ENCODE measurements at places on chromosomes 5 and 9. TPM values are rescaled to one million over a fixed set of nuclear protein-coding genes. Genes with fewer than 3 reads are reported as not detected.

DNA sequence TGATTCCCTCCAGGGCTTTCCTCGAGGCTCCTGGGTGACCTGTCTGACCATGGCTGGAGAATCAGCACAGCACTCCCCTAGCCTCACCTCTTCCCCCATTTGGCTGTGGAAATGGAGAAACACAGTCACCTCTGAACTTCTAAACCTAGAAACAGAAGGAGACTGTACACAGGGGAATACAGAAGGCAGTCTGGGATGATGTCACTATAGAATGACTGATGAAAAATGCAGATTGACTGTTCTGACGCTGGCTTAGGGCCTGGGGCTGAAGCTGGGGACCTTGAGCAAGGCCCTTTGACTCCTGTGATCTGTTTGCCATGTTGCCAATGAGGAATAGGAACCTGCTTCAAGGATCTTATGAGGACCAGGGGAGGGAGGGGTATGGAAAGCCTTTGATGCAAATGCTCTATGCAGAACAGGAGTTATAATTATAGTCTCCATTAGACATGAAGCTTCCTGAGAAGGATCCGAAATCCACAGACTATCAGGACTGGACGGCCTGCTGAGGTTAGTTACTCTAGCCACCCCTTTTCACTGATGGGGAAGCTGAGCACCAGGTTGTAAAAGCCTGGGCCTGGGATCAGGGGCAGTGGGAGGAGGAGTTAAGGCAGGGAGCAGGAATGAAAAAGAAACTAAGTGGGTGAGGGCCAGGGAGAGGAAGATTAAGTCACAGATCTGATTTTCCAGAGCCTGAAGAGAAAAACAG is 24.4 kb upstream of the ANXA6 start:
- DNase-seq, result no peak

The EQTN gene
- total RNA-seq, result not detected

DNA sequence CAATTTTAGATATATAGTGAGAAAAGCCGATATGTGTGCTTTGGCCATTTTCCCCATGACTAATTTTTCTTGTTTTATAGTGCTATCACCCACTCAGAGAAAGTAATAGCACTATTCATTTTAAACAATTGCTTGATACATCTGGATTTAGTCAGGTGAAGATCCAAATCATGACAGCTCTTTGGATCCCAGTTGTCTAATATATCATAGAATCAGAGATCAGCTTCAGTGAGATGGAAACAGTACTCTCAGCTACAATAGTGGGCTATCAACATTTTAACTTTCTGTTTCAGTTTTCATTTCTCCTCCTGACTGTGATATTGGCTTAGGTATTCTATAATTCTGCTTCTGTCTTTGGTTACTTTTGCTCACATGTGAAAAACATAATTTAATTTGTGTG is 38.7 kb downstream of the VCAN start:
- DNase-seq, result no peak

DNA sequence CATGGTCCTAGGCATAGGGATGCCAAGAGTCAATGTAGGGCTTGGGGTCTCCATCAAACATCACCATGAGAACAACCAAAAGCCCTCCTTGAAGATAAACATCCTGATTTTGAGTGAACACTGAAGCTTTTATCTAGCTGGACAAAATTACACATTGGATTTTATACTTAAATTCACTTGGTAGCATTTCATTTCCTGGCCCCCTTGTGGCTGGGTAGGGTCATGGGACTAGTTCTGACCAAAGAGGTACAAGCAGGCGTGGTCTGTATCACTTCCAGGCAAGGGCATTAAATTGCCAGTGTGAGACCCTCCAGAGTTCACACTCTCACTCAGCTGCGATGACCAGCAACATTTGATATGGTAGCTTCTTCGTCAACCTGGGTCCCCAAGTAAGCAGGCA is 320.3 kb downstream of the ACTL7B start:
- no peak for DNase-seq

The SHOC1 gene
- under 0.01 TPM for total RNA-seq

DNA sequence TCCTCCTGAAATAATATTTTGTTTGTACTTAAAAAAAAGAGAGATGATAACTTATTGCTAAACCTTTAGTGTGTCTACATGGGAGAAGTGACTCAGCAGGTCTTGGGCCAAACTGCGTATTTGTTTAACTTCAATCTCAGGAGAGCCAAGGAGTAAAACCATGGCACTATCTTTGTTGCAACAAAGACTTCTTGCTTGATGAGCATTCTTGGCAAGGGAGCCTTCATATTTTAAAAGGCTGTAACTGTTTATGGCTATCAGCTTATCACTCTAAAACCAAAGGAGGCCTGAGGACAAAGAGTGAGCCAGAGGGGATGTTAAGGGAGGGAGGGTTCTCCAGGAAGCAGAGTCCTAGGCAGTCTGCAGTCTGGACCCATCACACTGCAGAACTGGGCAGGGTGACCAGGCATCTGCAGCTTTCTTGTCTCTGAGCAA is 216.2 kb upstream of the S1PR3 start:
- peak; percentile 99 for DNase-seq

GRCh38 chr9:82513976-82514735 is 525.6 kb downstream of the SPATA31D1 start:
- DNase-seq, result peak; percentile 78

The NSUN2 gene
- 36.5 TPM for total RNA-seq

The CARD9 gene
- total RNA-seq, result 1.0 TPM

- no peak for DNase-seq
Measured at GRCh38 chr9:135379540-135380267, 99.9 kb upstream of the PPP1R26 start.

- no peak for DNase-seq
Measured at GRCh38 chr5:87022415-87022814, 245.3 kb upstream of the RASA1 start.

- peak; percentile 81 for DNase-seq
Measured at GRCh38 chr5:99900302-99900852, 634.8 kb upstream of the FAM174A start.

DNA sequence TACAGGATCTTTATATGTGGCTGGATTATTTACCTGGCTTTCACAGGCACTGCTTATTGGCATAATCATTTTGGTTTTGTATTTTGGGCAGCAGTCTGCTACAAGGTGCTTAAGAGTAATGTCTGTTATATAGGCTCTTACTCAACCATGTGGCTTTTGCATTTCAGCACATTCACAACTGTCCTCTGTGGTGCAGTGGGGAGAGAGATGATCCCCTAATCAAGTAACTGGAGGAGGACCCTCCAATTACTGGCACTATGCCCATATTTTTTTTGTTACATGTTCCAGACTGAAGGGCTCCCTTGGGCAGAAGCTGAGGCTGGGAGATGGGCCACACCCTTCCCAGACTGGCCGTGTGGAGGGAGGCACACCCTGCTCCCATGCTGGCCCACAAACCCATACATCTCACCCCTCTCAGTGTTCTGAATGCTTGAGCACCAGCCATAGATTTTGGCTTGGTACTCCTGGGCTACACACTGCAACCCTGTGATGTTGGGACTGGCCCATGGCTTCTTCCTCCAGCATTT is 173.5 kb downstream of the FAM174A start:
- DNase-seq, result no peak

The PCSK1 gene
- not detected for total RNA-seq

All from fibroblast of lung (primary cell).